Activated naive CD4-positive, alpha-beta T cell treated with anti-CD3 and anti-CD28 coated beads, Interleukin-2, amount 10 ng/mL, durations not matched to agents 7 days and 5 days (primary cell): ENCODE measurements at places on chromosomes 2 and 18.

- no peak overlapping the region for H3K27ac ChIP-seq
- H3K4me3 ChIP-seq, result no peak overlapping the region
- DNase-seq, result peak; percentile 38
- no peaks in the 10 kb centered on the region for H3K36me3 ChIP-seq
- peaks cover 10% of the 10 kb centered on the region for H3K4me1 ChIP-seq
Measured at GRCh38 chr2:112048887-112049286, 6.2 kb upstream of the TMEM87B start.

GRCh38 chr2:241540771-241541561 lies 17.6 kb upstream of the BOK start:
- peak; percentile 72 for DNase-seq
- H3K27me3 ChIP-seq, result peaks cover 52% of the 10 kb centered on the region
- H3K36me3 ChIP-seq, result no peaks in the 10 kb centered on the region
- no peak overlapping the region for H3K4me3 ChIP-seq
- peaks cover 3% of the 10 kb centered on the region for H3K4me1 ChIP-seq
- no peak overlapping the region for H3K27ac ChIP-seq

- no peak overlapping the region for H3K27ac ChIP-seq
- no peaks in the 10 kb centered on the region for H3K36me3 ChIP-seq
- no peaks in the 10 kb centered on the region for H3K4me1 ChIP-seq
- DNase-seq, result no peak
- no peak overlapping the region for H3K4me3 ChIP-seq
- no peaks in the 10 kb centered on the region for H3K27me3 ChIP-seq
Measured at GRCh38 chr2:188916736-188917135, 57.4 kb upstream of the COL3A1 start.

DNA sequence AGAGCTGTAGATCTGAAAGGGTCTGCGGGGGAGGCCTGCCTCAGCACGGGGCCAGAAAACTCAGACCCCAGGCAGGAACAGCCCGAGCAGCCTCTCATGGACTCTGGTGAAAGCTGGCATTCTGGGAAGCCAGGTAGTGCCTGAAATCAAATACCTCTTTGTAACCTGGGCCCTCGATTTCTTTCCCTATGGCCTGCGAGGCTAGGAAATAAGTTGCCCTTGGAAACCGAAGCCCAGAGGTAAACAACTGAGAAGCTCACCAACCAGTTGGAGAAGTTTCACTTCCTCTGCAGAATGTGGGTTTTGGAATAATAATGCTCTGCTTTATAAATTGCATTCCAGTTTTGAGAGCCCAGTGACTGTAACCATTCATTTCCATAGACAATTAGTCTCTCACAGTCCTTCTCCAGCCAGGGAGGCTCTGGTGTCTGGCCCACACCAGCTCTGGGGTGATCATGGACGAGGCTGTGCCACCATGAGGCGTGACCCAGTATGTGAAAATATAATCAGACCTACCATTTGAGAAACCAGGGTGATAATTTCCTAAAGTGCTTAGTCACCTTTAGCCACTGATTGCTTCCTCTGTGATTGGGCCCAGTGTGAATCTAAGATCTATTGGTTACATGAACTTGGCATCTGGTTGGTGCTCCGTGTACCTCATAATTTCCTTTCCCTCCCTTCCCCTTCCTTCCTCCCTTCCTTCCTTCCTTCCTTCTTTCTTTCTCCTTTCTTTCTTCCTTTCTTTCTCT lies 133.1 kb upstream of the PELI1 start:
- H3K4me3 ChIP-seq, result no peak overlapping the region
- peaks cover 20% of the 10 kb centered on the region for H3K4me1 ChIP-seq
- DNase-seq, result no peak
- no peak overlapping the region for H3K27ac ChIP-seq

- peaks cover 47% of the 10 kb centered on the region for H3K27me3 ChIP-seq
- peaks cover under 1% of the 10 kb centered on the region for H3K4me1 ChIP-seq
Measured at GRCh38 chr2:25050128-25050527, 8.3 kb downstream of the EFR3B start.

DNA sequence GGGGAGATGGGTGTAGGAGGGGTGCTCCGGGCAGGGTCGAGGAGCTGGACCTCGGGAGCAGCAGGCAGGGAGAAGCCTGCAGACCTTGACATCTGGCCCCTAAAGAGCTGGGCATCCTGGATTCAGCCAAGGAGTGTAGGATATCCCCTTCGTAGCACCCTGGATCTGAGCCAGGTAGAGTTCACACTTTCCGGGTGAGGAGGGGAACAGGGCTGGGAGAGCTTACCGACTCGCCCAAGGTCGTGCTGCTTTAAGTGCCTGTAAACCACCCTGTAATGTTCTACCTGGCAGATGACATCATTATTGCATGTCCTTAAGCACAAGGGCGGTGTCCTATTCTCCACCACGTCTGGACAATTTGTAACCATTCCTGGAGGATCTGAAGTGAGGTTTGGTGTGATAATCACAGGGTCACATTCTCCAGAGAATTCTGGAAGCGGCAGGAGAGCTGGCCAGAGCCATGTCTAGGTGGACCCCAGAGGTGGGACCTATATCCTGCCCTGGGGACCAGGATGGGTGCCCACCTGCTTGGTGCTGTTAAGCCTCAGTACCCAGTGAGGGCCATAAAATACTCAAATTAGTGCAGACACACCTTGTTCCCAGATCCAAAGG lies 14.6 kb downstream of the ITM2C start:
- H3K4me1 ChIP-seq, result peaks cover 24% of the 10 kb centered on the region
- H3K27me3 ChIP-seq, result peaks cover 13% of the 10 kb centered on the region
- DNase-seq, result peak; percentile 16
- no peak overlapping the region for H3K4me3 ChIP-seq
- H3K36me3 ChIP-seq, result no peaks in the 10 kb centered on the region

DNA sequence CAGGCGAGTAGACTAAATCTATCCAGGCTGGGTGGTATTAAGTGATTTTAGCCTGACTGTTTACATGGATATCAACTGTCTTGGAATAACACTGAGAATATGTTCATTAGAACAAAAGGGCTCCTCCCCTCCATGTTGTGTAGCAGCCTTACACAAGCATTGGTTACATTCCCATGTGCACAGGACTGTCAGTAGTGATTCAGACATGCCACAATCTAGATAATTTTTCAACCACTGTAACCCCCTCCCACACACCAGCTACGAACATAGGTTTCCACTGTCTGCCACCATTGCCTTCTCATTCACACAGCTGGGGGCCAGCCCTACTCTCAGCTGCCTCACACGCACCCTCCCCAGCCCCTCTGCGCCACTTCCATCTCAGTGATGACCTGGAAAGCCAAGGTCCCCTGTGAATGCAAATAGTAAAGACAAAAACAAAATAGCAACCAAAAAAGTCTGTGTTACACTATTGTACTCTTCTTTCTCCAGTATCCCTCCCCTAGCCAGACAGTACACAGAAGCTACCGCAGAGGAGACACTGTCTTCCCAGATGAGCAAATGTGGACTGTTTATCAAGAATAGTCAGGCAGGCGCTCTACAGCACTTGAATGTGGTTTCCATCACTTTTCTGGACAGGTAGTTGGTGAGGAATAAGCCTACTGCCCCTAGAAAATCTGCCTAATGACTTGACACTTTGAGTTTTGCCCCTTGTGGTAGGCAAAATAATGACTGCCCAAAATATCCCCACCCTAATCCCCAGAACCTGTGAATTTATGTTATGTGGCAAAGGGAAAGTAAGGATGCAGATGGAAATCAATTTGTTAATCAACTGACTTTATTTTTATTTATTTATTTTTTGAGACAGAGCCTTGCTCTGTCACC lies 27.9 kb upstream of the TYMS start:
- no peaks in the 10 kb centered on the region for H3K36me3 ChIP-seq
- H3K4me3 ChIP-seq, result no peak overlapping the region
- no peak overlapping the region for H3K27ac ChIP-seq
- DNase-seq, result no peak
- H3K4me1 ChIP-seq, result no peaks in the 10 kb centered on the region
- H3K27me3 ChIP-seq, result peaks cover 34% of the 10 kb centered on the region

GRCh38 chr2:62570861-62571698 lies 65.1 kb upstream of the TMEM17 start:
- H3K27me3 ChIP-seq, result peaks cover 36% of the 10 kb centered on the region
- DNase-seq, result no peak
- no peak overlapping the region for H3K4me3 ChIP-seq
- H3K27ac ChIP-seq, result no peak overlapping the region
- no peaks in the 10 kb centered on the region for H3K36me3 ChIP-seq

GRCh38 chr2:231245249-231246094 lies 47.0 kb downstream of the ARMC9 start:
- DNase-seq, result no peak
- H3K27ac ChIP-seq, result no peak overlapping the region
- no peaks in the 10 kb centered on the region for H3K4me1 ChIP-seq
- no peaks in the 10 kb centered on the region for H3K36me3 ChIP-seq
- H3K27me3 ChIP-seq, result peaks cover 4% of the 10 kb centered on the region
- no peak overlapping the region for H3K4me3 ChIP-seq
